ENCODE measurements at places on chromosomes 5 and 9. TPM values are rescaled to one million over a fixed set of nuclear protein-coding genes. Genes with fewer than 3 reads are reported as not detected.

ADAMTSL2 gene
- 0.69 TPM for polyA plus RNA-seq

NR5A1 gene
- 0.09 TPM for polyA plus RNA-seq

SPAG8 gene
- polyA plus RNA-seq: 1.4 TPM

PDLIM4 gene
- 17.9 TPM for polyA plus RNA-seq

SLC6A19 gene
- polyA plus RNA-seq: 295 TPM

KCNMB1 gene
- polyA plus RNA-seq: 6.5 TPM

DNA sequence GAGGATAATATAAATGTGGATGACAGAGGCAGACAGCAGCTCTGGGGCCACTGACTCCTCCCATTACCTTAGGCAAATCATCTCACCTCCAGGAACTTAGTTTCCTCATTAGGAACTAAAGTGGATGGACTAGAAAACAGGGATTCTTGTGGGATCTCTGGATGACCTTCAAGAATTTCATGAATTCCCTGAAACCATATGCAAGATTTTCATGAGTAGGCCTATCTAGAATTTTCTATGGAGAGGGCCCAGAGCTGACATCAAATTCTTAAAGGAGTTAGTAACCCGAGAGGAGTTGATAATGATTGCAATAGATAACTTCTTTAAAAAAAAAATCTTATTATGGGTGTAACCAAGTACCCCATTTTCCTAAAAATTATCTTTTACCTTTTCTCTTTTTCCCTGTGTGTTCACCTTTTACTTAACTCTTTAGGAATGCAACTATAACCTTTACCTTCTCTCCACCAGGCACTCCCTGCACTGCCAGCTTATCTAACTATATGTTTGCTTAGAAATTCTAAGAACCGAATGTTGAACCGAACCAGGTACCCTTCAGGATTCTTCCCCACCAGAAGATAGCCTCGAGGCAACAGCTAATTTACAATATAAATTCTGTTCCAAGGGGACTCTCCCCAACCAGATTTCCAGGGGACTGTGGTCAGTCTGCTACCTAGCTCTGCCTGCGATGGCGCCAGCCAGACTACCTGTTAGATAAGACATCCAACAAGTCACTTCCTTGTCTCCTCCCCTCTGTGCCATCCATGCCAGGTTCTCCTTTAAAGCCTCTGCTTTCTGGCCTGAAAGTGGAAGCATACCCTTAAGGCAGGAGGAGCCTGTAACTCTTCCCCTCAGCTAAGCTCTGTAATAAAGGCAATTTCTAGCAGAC is 86.0 kb downstream of the GCNT4 start:
- H3K4me1 ChIP-seq: peaks cover 38% of the 10 kb centered on the region
- peak overlapping the region; percentile 69 for H3K27ac ChIP-seq
- H3K36me3 ChIP-seq: no peaks in the 10 kb centered on the region
- H3K4me3 ChIP-seq: no peak overlapping the region

GRCh38 chr9:94576131-94576530 is 17.5 kb downstream of the FBP2 start:
- H3K27me3 ChIP-seq: no peaks in the 10 kb centered on the region
- H3K4me1 ChIP-seq: peaks cover 5% of the 10 kb centered on the region

GRCh38 chr5:122392824-122393223 is 80.8 kb downstream of the SNCAIP start:
- no peaks in the 10 kb centered on the region for H3K4me1 ChIP-seq
- no peak for DNase-seq
- H3K27ac ChIP-seq: no peak overlapping the region
- H3K4me3 ChIP-seq: no peak overlapping the region

GRCh38 chr9:69214939-69215338 is 40.9 kb downstream of the TJP2 start:
- H3K27ac ChIP-seq: no peak overlapping the region
- no peak overlapping the region for H3K4me3 ChIP-seq
- no peak for DNase-seq
- H3K4me1 ChIP-seq: no peaks in the 10 kb centered on the region

DNA sequence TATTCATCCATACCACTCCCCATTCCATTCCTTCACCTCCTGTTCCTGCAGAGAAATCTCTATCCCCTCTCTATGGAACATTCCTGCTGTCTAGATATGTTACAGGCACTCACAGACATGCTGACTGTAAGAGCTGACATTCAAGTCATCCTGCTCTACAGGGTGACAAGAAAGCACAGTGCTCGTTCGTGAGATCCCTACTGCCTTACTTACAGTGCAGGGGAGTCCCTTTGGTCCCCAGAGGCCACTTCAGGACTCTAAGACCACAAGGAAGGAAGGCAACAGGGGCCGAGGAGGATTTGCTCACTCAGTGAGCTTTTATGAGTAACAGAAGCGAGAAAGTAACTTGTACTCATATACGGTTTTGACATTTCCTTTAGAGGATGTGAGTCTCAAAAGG is 110.5 kb downstream of the GAS1 start:
- no peak overlapping the region for H3K4me3 ChIP-seq
- peaks cover 2% of the 10 kb centered on the region for H3K27me3 ChIP-seq
- no peaks in the 10 kb centered on the region for H3K4me1 ChIP-seq
- no peak overlapping the region for H3K27ac ChIP-seq
- H3K36me3 ChIP-seq: no peaks in the 10 kb centered on the region

- H3K27me3 ChIP-seq: peaks cover 3% of the 10 kb centered on the region
- H3K27ac ChIP-seq: peak overlapping the region; percentile 98
- no peaks in the 10 kb centered on the region for H3K36me3 ChIP-seq
- H3K4me1 ChIP-seq: peaks cover 14% of the 10 kb centered on the region
- peak overlapping the region; percentile 96 for H3K4me3 ChIP-seq
- peak; percentile 34 for DNase-seq
Observed at GRCh38 chr9:2015581-2016407, 647 bp downstream of the SMARCA2 start.

DNA sequence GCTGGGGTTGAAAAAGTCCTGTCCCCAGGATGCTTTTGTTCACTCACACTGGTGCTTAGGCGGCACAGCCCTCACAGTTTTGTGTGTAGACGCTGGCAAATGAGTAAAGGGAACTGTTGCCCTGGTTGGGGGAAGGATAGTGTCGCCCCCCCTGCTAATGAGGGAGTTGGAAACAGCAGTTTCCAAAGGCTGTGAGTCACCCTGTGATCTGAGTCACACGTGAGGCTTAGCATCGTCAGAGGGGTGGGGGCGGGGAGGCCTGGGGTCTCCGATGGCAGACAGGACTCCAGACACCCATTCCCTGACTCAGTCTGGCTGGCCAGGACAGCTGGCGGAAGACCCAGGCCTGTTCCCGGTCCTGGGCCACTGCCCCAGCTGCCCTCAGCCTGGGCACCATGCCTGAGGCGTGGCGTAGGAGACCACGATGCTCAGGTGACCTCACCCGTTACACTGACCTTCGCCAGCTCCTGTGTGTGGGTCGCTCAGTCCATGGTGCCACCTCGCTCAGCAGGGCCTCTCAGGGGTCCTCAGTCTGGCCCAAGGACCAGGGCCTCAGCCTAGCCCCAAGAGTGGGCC is 2.9 kb downstream of the DNAJB5 start:
- peak overlapping the region; percentile 72 for H3K27ac ChIP-seq
- H3K36me3 ChIP-seq: peaks cover 5% of the 10 kb centered on the region
- H3K4me1 ChIP-seq: peaks cover 40% of the 10 kb centered on the region
- H3K4me3 ChIP-seq: no peak overlapping the region

GRCh38 chr9:133869674-133870405 is 122.3 kb downstream of the VAV2 start:
- DNase-seq: peak; percentile 60
- H3K27ac ChIP-seq: no peak overlapping the region
- H3K4me1 ChIP-seq: peaks cover 18% of the 10 kb centered on the region
- H3K4me3 ChIP-seq: no peak overlapping the region

DNA sequence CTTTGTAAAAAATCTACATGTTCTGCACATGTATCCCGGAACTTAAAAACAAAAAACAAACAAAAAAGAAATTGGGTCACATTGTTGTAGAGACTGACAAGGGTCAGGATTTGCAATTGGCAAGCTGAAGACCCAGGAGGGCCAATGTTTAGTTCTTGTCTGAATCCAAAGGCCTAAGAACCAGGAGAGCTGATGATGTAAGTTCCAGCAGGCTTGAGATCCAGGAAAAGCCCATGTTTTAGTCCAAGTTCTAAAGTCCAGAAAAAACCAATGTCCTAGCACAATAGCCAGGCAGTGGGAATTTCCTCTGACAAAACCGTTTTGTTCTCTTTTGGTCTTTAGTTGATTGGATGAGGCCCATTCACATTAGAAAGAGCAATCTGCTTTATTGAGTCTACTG is 244.9 kb downstream of the DMAC1 start:
- no peak overlapping the region for H3K4me3 ChIP-seq
- no peak for DNase-seq
- no peaks in the 10 kb centered on the region for H3K27me3 ChIP-seq
- H3K4me1 ChIP-seq: no peaks in the 10 kb centered on the region
- no peak overlapping the region for H3K27ac ChIP-seq

- H3K27me3 ChIP-seq: no peaks in the 10 kb centered on the region
- H3K36me3 ChIP-seq: no peaks in the 10 kb centered on the region
- H3K4me3 ChIP-seq: no peak overlapping the region
- no peaks in the 10 kb centered on the region for H3K4me1 ChIP-seq
- H3K27ac ChIP-seq: peak overlapping the region; percentile 17
- no peak for DNase-seq
Observed at GRCh38 chr5:78530342-78531096, 118.1 kb downstream of the LHFPL2 start.

- no peaks in the 10 kb centered on the region for H3K27me3 ChIP-seq
- DNase-seq: no peak
- H3K27ac ChIP-seq: no peak overlapping the region
- no peak overlapping the region for H3K4me3 ChIP-seq
- peaks cover 71% of the 10 kb centered on the region for H3K36me3 ChIP-seq
- peaks cover 21% of the 10 kb centered on the region for H3K4me1 ChIP-seq
Observed at GRCh38 chr5:1212881-1213280, 11.5 kb downstream of the SLC6A19 start.

- H3K27me3 ChIP-seq: no peaks in the 10 kb centered on the region
- H3K4me3 ChIP-seq: no peak overlapping the region
- H3K4me1 ChIP-seq: no peaks in the 10 kb centered on the region
Observed at GRCh38 chr5:121171834-121172233, 679.8 kb upstream of the FTMT start.

DNA sequence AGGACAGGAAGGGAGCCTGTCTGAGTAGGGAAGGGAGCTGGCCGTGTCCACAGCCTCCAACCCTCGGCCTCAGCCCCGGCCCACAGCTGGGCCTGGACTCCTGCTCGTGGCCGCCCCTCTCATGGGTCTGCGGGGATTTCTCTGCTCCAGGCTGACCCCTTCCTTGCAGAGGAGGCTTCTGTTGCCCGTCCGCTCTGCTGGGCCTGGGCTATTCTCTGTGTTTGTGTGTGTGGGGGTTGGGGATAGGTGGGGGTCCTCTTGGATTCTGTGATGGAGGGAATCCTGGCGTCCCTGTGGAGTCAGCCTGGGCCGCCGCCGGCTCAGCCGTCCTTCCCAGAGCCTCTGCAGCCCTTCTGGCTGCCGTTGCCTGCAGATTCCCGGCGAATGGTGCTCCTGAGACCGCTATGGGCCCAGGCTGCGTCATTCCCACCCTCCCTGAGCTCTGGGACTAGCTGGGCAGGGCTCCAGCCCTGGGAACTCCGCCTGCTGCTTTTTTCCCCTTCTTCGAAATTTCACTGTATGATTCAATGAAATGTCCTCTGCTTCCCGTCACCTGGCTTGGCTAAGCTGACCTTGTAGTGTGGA is 64.2 kb downstream of the FGF18 start:
- no peaks in the 10 kb centered on the region for H3K4me1 ChIP-seq
- no peak overlapping the region for H3K4me3 ChIP-seq
- peak; percentile 22 for DNase-seq
- no peak overlapping the region for H3K27ac ChIP-seq
- peaks cover 13% of the 10 kb centered on the region for H3K27me3 ChIP-seq

DNA sequence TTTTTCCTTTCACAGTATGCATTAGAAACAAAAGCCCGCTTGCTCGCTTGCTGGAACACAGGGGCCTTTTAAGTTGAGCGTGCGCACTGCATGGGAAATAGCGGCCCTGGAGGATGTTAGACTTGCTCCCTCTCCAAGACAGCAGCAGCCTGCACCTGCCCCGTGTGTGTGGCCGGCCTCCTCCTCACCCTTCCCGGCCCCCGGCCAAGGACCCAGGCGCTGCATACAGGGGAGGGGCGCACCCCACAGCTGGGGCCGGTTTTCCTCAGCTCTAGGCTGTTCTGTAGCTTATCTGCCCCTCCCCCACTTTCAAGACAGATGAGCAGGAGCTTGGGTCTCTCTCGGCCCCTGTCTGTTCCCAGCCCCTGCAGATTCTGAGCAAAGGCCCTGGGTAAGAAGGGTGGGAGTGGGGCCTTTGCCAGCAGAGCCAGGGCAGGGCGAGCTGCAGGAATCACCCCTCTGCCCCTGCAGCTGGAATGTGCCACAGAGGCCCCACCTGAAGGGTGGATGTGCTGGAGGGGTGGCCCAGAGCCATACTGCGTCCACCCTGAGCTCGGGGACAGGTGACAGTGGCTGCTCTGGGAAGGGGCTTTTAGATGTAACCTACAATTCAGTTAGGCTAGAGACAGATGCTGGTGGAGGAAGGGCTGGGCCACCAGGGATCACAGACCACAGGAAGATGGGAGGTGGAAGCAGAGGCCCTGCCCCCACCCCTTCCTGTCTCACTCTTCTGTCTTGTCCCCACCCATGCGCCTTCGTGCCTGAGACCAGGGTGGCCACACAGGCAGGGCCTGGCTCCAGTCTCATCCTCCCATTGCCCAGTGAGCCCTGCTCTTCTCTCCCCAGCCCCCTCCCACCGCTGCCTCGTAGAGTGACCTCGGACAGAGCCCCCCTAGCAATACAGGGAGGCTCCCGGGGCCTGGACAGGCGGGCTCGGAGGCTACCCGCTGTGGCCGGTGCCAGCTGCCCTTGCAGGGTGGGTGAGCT is 132.4 kb downstream of the DAB2IP start:
- peaks cover 53% of the 10 kb centered on the region for H3K36me3 ChIP-seq
- H3K4me3 ChIP-seq: no peak overlapping the region
- H3K4me1 ChIP-seq: no peaks in the 10 kb centered on the region

GRCh38 chr5:98570010-98570409 is 203.5 kb upstream of the RGMB start:
- peaks cover 5% of the 10 kb centered on the region for H3K4me1 ChIP-seq
- no peaks in the 10 kb centered on the region for H3K36me3 ChIP-seq

- peaks cover 50% of the 10 kb centered on the region for H3K36me3 ChIP-seq
- no peak for DNase-seq
- H3K4me3 ChIP-seq: no peak overlapping the region
- H3K27me3 ChIP-seq: no peaks in the 10 kb centered on the region
- peaks cover under 1% of the 10 kb centered on the region for H3K4me1 ChIP-seq
- no peak overlapping the region for H3K27ac ChIP-seq
Observed at GRCh38 chr5:14331386-14331781, 188.2 kb downstream of the TRIO start.

GRCh38 chr5:76351577-76351976 is 51.5 kb upstream of the IQGAP2 start:
- H3K4me1 ChIP-seq: no peaks in the 10 kb centered on the region
- H3K36me3 ChIP-seq: no peaks in the 10 kb centered on the region
- no peaks in the 10 kb centered on the region for H3K27me3 ChIP-seq

GRCh38 chr5:14298126-14298847 is 155.1 kb downstream of the TRIO start:
- H3K36me3 ChIP-seq: peaks cover 52% of the 10 kb centered on the region
- no peaks in the 10 kb centered on the region for H3K4me1 ChIP-seq
- DNase-seq: no peak
- no peak overlapping the region for H3K4me3 ChIP-seq
- H3K27ac ChIP-seq: no peak overlapping the region
- H3K27me3 ChIP-seq: no peaks in the 10 kb centered on the region

- no peaks in the 10 kb centered on the region for H3K27me3 ChIP-seq
- no peaks in the 10 kb centered on the region for H3K4me1 ChIP-seq
- no peak overlapping the region for H3K4me3 ChIP-seq
- H3K36me3 ChIP-seq: no peaks in the 10 kb centered on the region
Observed at GRCh38 chr5:83895860-83896259, 175.2 kb upstream of the HAPLN1 start.

- no peak overlapping the region for H3K27ac ChIP-seq
- no peak for DNase-seq
- peaks cover 4% of the 10 kb centered on the region for H3K36me3 ChIP-seq
- H3K4me1 ChIP-seq: no peaks in the 10 kb centered on the region
- H3K27me3 ChIP-seq: no peaks in the 10 kb centered on the region
Observed at GRCh38 chr9:14593406-14593805, 99.8 kb downstream of the ZDHHC21 start.

Measured in large intestine (tissue), 12 donors.